Placental pericyte (primary cell): ENCODE measurements at places on chromosomes 4 and X. TPM values are rescaled to one million over a fixed set of nuclear protein-coding genes. Genes with fewer than 3 reads are reported as not detected.

The HDX gene
- total RNA-seq, result 0.66 and 2.1 TPM in 2 replicates

The ASMTL gene
- total RNA-seq, result 14.0 and 27.8 TPM in 2 replicates

The TAF9B gene
- 25.4 and 33.2 TPM in 2 replicates for total RNA-seq

The ADGRG2 gene
- total RNA-seq, result not detected in 2 replicates

The RLIM gene
- 43.1 and 62.6 TPM in 2 replicates for total RNA-seq

The LRIT3 gene
- total RNA-seq, result under 0.01 TPM in 1 of 2 replicates, not detected in the other

The CTAG2 gene
- total RNA-seq, result 0.22 TPM in 1 of 2 replicates, not detected in the other

The PRR27 gene
- not detected in 2 replicates for total RNA-seq

The FGF5 gene
- total RNA-seq, result 2.8 and 32.5 TPM in 2 replicates

The GNRHR gene
- not detected in 2 replicates for total RNA-seq

The NLRP2B gene
- not detected in 2 replicates for total RNA-seq

The ZFX gene
- total RNA-seq, result 59.3 and 64.6 TPM in 2 replicates

The CSN1S1 gene
- not detected in 2 replicates for total RNA-seq

The NAA15 gene
- 27.6 and 59.1 TPM in 2 replicates for total RNA-seq

The MAOA gene
- total RNA-seq, result 0.44 and 1.0 TPM in 2 replicates

The UVSSA gene
- total RNA-seq, result 15.5 and 15.7 TPM in 2 replicates

The TMLHE gene
- 10.7 and 12.2 TPM in 2 replicates for total RNA-seq

The PFKFB1 gene
- not detected in 2 replicates for total RNA-seq

The PNMA3 gene
- total RNA-seq, result not detected in 2 replicates

The CSTF2 gene
- total RNA-seq, result 16.0 and 33.2 TPM in 2 replicates

The SLC9B1 gene
- 0.14 and 0.22 TPM in 2 replicates for total RNA-seq

The PARM1 gene
- total RNA-seq, result 3.7 and 12.9 TPM in 2 replicates

The NPY5R gene
- 0.22 TPM in 1 of 2 replicates, not detected in the other for total RNA-seq

The NFXL1 gene
- total RNA-seq, result 12.7 and 17.3 TPM in 2 replicates

The DAPP1 gene
- total RNA-seq, result not detected in 2 replicates

The NAA11 gene
- total RNA-seq, result 3.9 and 21.0 TPM in 2 replicates

The ATP1B4 gene
- not detected in 2 replicates for total RNA-seq

The TAB3 gene
- 13.1 and 19.5 TPM in 2 replicates for total RNA-seq

The CSAG3 gene
- total RNA-seq, result not detected in 2 replicates

The SOWAHD gene
- 0.22 TPM in 1 of 2 replicates, not detected in the other for total RNA-seq

The GABRE gene
- 10.3 and 15.1 TPM in 2 replicates for total RNA-seq

The TDO2 gene
- total RNA-seq, result 8.3 and 12.3 TPM in 2 replicates

The OCIAD2 gene
- 5.0 and 5.4 TPM in 2 replicates for total RNA-seq

The PRPS2 gene
- 22.8 and 32.2 TPM in 2 replicates for total RNA-seq

The MAGEA3 gene
- total RNA-seq, result not detected in 2 replicates

The HS6ST2 gene
- 0.22 TPM in 1 of 2 replicates, not detected in the other for total RNA-seq

The SLC10A6 gene
- not detected in 2 replicates for total RNA-seq

The SPIN3 gene
- 5.0 and 5.4 TPM in 2 replicates for total RNA-seq

The MAGEA8 gene
- not detected in 2 replicates for total RNA-seq

The AMTN gene
- total RNA-seq, result 0.43 TPM in 1 of 2 replicates, not detected in the other

The PNMA6F gene
- total RNA-seq, result not detected in 2 replicates

The HELT gene
- not detected in 2 replicates for total RNA-seq

The APOO gene
- total RNA-seq, result 10.2 and 15.8 TPM in 2 replicates

The CACNA1F gene
- not detected in 2 replicates for total RNA-seq

The FREM3 gene
- total RNA-seq, result under 0.01 TPM in 1 of 2 replicates, not detected in the other

The ETDB gene
- not detected in 2 replicates for total RNA-seq

The CCKAR gene
- total RNA-seq, result not detected in 2 replicates

The LRRC66 gene
- 0.22 and 0.43 TPM in 2 replicates for total RNA-seq

The PPP4R3C gene
- not detected in 2 replicates for total RNA-seq

The AMBN gene
- not detected in 2 replicates for total RNA-seq

The SSX3 gene
- total RNA-seq, result not detected in 2 replicates

The BMP3 gene
- total RNA-seq, result 0.14 TPM in 1 of 2 replicates, not detected in the other

The NEUROG2 gene
- total RNA-seq, result not detected in 2 replicates

The MAGED4 gene
- total RNA-seq, result 18.5 and 32.8 TPM in 2 replicates

The ARAP2 gene
- total RNA-seq, result under 0.01 and 3.0 TPM in 2 replicates
